Stimulated activated CD4-positive, alpha-beta T cell treated with anti-CD3 and anti-CD28 coated beads, Interleukin-1b, Interleukin-23, amount 100 ng/mL, for 24 hours (primary cell): ENCODE measurements at places on chromosomes 12 and 14.

GRCh38 chr12:79407671-79408622, 282.8 kb downstream of the PAWR start:
- no peak for DNase-seq

GRCh38 chr12:92248977-92249376, 103.3 kb upstream of the BTG1 start:
- DNase-seq = no peak

- no peak for DNase-seq
Observed at GRCh38 chr12:16562435-16562834, 43.5 kb downstream of the LMO3 start.

- DNase-seq = peak; percentile 44
Observed at GRCh38 chr12:116703214-116703795, 34.6 kb downstream of the SPRING1 start.

- no peak for DNase-seq
Observed at GRCh38 chr12:94791933-94792332, 141.6 kb upstream of the TMCC3 start.

DNA sequence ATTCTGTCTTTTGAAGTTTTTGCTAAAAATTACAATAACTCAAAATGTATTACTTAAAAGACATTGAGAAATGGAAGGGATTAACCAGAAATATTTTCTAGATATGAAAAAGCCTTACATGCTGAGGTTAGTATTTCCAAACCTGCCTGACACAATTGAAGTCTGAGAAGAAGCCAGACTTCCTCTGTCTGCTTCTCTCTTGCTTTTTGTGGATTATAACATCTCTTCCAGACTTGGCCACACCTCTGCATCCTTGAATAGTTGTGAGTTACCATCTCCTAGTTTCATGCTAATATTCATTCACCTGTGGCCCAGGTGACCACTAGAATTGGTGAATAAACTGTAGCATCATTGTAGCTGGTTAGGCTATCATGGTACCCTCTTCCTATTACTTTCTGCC, 497.6 kb downstream of the SLC16A7 start:
- DNase-seq = no peak

DNA sequence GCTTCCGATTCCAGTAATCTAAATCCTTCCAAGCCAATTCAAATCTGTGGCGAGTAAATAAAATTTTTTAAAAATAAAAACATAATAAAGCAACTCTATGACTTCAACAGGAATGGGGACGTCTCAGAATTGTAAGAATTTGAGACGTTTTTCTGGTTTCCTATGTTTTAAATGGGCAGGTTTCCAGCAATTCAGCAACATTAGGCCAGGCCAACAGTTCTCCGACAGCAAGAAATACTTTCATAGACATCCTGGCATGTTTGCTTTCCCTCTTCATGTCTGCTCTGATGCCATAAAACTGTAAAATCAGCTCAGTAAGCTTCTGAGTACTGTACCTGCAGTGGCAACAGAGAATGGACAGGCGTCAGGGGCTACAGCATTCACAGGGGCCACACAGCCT, 35.8 kb upstream of the DICER1 start:
- DNase-seq = no peak

DNA sequence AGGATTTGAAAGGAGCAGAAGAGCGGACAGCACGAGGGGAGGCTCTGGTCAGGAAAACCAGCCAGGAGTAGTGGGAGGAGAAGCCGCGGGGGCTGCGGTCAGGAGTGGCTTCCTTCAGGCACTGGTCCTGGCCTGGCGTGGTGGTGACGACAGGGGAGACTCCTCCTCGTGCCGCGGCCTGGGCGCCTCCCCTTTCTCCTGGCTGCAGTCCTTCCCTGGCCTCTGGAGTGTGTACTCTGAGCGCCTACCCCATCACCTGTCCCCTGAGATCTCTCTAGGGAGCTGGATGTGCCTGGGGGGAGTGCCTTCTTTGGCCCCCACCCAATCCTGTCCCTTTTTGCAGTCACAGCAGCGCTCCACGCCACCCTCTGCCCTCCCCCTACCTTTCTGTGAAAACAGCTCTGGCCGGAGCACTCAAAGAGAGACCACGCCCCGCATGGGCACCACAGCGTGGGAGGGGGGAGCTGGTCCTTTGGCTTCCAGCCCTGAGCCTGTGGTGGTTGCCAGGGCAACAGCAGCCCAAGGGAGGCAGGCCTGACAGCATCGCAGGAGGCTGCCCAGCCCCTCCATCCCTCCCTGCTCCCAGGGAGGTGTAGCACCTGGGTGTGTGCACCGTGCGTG, 125.9 kb downstream of the CALM1 start:
- no peak for DNase-seq

DNA sequence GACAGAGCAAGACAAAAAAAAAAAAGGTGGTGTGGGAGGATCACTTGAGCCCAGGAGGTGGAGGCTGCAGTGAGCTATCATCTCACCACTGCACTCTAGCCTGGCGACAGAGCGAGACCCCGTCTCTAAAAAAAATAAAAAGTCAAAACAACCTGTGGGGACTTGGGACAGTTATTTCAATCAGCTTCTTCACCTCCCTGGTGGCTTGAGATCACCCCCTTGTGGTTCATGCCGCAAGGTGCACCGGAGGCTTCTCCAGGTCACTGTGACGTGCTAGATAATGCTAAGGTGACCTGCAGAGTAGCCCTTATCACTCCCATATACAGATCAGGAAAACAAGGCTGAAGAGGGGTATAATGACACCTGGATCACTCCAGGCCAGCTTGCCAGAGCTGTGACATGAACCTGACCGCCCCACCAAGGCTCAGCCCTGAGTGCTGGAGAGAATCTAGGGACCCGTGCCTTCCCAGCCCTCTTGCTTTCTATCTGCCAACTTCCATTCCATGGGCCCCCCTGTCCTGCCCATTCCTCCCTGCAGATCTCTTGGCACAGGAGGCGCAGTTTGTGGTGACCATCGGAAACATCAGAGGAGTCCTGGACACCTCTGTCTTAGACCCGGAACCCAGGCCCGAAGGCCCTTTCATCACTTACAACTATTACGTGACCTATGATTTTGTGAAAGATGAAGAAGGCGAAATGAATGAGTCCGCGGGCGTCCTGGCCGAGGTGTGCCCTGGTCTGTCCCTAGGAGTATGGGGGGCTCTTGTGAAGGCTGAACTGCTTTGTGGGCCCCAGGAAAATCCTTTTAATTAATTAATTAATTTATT, 8.1 kb downstream of the LRRC43 start:
- peak; percentile 54 for DNase-seq

- no peak for DNase-seq
Observed at GRCh38 chr14:89217891-89218290, 199.1 kb downstream of the FOXN3 start.

- DNase-seq = no peak
Observed at GRCh38 chr14:31944256-31945073, 132.6 kb upstream of the ARHGAP5 start.

- DNase-seq = no peak
Observed at GRCh38 chr12:24012528-24012927, 63.1 kb upstream of the SOX5 start.

- DNase-seq = no peak
Observed at GRCh38 chr14:100815478-100816285, 10.2 kb upstream of the MEG3 start.

DNA sequence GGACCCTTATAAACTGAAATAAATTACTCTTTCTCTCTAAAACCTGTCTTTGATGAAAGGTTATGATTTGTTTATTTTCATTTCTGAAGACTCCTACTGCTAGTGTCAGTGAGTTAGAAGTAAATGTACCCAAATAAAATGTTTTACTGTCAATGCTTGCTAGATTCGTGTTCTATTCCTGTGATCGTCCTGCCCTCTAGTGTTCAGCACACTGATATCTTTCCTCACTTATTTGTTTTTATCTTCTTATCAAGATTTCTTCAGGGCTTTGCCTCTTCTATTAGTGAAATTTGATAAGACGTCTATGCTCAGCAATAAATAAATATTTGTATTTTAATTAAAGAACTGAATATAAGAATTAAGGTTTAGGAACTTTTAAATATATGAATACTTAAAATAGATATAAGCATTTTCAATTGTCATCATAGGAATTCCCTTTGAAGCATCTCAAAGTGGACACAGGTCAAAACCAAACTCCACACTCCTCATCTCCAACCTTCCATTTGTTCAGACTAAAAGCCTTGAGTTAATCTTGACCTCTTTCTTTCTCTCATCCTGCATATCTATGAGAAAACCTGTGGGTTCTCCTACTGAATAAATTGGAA, 75.8 kb downstream of the C12orf50 start:
- DNase-seq = no peak

DNA sequence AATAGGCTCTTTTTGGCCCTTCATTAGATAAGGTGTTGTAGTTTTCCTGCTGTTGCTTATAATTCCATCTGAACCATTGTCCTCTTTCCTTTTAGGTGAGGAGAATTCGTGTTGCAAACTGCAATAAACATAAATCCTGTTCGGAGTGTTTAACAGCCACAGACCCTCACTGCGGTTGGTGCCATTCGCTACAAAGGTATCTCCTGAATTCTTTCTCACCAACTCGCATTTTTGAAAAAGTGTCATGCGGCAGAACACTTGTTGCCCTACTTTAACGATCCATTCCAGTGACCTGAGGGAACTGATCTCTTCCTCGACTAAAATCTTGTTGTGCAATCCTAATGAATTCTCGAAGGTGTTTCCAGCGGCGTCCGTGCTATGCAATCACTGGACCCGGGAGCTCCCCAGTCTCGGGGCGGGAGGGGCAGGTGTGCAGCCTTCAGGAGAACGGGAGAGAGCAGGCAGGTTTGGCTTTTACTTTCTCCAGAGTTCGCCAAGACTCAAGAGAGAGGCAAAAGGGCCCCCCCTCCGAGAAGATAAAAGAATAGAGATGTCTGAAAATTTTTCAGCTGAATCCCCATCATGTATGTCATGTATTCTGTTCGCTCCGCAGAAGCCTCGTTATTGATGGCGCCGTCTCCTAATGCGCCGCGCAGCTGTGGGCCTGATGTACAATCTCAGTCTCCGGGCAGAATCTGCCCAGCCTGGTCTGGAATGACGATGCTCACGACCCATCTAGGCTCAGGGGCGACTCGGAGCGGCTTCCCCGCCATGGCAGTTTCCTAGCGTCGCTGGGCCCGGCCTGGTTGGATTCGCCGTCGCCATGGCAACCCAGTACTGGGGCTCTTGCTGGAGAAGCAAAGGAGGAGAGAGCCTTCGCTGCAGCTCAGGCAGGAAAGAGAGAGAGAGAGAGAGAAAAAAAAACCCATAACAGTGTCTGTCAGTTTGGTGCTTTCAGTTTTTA, 38.2 kb downstream of the PLXNC1 start:
- DNase-seq = no peak

- no peak for DNase-seq
Observed at GRCh38 chr12:91349476-91349875, 166.9 kb upstream of the DCN start.

- no peak for DNase-seq
Observed at GRCh38 chr14:79420725-79421124, 790.6 kb downstream of the DIO2 start.

- no peak for DNase-seq
Observed at GRCh38 chr14:81276073-81277069, 55.6 kb upstream of the GTF2A1 start.

- no peak for DNase-seq
Observed at GRCh38 chr14:95217391-95217900, 60.1 kb upstream of the DICER1 start.
